IPS DF 6.9 (cell line): ENCODE measurements at places on chromosomes 7 and 10.

- DNase-seq, result no peak
Observed at GRCh38 chr10:3008518-3009195, 58.7 kb upstream of the PFKP start.

DNA sequence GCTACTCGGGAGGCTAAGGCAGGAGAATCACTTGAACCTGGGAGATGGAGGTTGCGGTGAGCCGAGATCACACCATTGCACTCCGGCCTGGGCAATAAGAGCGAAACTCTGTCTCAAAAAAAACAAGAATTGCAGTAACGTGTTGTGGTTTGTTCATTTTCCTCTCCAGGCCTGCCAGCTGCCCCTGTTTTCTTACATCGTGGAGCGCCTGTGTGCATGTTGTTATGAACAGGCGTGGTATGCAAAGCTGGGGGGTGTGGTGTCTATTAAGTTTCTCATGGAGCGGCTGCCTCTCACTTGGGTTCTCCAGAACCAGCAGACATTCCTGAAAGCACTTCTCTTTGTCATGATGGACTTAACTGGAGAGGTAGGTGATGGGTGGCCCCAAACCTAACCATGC is 52.1 kb downstream of the TRRAP start:
- DNase-seq, result no peak

- DNase-seq, result no peak
Observed at GRCh38 chr7:75849573-75849972, 29.3 kb upstream of the RHBDD2 start.

DNA sequence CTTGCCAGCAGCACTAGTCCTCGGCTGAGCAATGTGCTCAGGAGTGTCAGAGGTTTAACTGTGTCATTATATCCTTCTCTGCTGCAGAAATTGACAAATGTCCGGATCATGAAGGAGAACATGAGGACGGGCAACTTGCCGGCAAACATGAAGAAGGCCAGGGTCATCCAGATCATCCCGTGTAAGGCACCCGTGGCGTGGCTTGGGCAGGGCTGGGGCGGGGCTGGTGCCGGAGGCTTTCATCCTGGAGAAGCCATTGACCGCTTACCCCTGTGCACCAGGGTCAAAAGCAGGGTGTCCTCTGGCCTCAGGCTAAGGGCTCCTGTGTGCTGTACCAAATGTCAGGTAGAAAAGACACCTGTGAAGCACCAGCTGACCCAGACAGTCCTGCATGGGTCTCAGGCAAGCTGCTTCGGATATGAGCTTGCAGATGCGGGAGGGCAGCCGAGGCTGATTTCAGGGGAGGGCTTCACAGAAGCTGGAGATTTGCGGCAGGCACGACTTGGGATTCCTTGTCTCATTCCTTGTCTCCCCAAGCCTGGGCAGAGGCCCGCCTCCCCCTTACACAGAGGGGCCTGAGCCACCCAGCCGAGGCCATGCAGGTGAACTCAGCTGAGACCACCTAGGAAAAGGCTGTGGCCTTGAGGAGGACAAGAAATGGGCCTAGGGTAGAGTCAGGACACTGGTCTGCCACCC is 55.4 kb downstream of the MKI67 start:
- no peak for DNase-seq

- DNase-seq, result no peak
Observed at GRCh38 chr10:60910543-60910942, 33.4 kb downstream of the RHOBTB1 start.

DNA sequence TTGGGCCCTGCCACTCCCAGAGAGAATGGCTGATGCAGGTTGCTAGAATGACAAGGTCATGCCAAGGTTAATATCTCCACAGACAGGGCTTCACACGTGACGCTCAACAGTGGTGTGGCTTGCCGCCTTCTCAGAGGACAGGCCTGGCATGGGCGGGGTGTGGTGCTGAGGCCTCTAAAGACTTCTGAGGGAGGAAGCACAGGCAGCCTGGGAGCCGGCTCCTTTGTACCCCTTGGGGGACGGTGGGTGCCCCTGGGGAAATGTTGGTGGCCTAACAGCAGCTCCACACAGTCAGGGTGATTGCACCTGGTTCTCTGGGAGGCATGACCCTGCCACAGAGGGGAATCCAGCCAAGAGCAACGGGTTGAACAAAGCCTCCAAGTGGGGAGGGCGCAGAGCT is 115.1 kb downstream of the PKD1L1 start:
- no peak for DNase-seq

DNA sequence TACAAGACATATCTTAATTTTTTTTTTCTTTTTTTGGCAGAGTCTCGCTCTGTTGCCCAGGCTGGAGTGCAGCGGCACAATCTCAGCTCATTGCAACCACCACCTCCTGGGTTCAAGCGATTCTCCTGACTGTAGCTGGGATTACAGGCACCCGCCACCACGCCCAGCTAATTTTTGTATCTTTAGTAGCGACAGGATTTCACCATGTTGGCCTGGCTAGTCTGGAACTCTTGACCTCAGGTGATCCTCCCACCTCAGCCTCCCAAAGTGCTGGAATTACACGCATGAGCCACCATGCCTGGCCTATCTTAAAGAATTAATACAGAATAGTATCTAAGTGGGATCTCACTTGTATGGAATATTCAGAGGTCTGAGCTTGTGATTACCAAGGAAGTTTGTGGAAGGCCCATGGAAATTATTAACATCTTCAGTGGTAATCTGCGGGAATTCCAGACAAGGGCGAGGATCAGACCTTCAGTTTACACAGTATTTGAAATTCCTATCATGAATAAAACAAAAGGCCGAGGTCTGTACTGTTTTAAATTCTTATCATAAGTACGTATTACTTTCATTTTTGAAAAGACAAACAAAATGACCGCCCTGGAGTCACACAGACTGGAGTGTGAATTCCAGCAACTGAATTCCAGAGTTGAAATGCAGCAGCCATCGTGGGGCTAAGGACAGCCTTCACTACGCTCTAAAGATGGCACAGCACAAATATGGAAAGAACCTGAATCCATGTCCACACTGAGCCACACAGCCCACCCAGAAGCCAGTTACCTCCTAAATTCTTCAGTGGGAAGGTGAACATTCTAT is 16.7 kb downstream of the GPRIN2 start:
- DNase-seq, result no peak

DNA sequence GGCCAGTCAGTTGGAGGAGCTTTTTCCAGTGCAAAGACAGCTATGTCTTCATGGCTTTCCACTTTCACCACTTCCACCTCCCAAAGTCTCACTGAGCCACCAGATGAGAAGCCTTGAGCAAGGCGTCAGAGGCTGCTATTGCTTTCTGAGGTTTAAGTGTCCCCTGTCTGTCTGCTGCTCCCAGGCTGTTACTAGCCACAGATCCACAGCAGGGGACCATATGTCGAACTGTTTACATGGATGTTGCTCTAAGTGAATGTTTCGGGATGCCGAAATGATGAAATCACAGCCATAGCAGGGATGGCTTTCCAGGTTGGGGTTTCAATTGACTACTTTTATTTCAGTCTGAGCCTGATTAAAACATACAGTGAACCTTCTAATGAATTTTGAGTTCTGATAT is 88.5 kb downstream of the AVL9 start:
- DNase-seq, result no peak

GRCh38 chr7:124536156-124536762 is 229.3 kb downstream of the GPR37 start:
- DNase-seq, result no peak

DNA sequence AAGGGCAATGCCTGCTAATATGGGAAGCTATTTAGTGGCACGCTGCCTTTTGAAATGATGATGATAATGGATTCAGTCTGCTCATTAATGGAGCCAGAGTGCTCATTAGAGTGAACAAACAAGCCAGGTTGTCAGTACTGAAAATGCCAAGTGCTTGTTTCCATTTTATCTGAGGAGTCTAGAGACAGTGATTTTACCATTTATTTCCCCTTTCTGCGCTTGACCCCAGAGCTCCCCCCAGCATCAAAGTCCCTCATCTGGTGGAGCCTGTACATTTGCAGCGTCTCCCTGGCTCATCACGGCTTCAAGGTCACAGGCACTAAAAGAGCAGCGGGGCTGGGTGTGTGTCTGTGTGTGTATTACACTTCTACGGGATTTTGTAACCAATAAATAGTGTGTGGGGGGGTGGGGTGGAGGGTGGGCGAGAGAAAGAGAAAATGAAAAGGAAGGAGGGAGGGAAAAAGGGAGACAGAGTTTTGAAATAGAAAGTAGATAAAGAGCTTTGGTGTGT is 553.8 kb downstream of the TFEC start:
- no peak for DNase-seq

- no peak for DNase-seq
Observed at GRCh38 chr10:43393606-43394360, 15.2 kb downstream of the HNRNPF start.

- DNase-seq, result no peak
Observed at GRCh38 chr10:64376167-64376566, 855.0 kb downstream of the REEP3 start.

GRCh38 chr7:116120839-116121238 is 89.5 kb upstream of the TES start:
- no peak for DNase-seq

DNA sequence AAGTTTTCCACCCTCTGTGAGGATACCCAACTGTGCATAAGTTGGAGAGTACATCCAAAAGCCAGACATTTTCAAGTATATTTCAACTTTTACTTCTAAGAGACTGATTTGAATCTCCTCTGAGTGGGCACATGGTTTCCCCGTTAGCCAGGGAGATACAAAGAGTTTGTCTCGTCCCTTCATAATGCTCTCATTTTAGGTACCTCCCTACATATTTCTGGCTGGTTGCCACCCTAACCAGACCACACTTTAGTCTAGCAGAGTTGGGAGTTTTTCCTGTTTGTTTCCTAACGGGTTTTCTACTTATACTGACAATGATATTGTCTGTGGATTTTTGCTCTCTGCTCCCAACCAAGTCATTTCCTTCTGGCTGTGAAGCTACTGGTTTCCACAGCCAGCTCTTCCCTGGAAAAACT is 180.3 kb downstream of the CCDC71L start:
- no peak for DNase-seq

GRCh38 chr10:119247550-119247894 is 40.2 kb downstream of the GRK5 start:
- no peak for DNase-seq

DNA sequence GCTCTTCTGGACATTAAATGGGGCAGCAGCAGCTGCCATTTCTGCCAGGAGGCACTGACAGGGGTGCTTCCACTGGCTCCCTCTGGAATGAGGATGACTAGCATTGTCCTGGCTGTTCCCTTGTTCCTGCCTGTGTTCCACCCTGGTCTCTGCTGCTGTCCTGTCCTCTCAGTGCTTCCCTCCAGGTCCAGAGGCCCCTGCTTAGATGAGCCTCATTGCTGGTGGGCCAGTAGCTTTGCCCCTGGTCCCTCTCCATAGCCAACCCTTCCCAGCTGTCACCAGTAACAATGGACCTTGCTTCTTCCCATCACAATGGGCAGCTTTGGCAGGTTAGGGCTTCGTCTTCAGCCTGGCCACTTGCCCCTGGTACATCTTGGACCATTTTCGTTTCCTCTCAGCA is 561.1 kb downstream of the TCERG1L start:
- no peak for DNase-seq

DNA sequence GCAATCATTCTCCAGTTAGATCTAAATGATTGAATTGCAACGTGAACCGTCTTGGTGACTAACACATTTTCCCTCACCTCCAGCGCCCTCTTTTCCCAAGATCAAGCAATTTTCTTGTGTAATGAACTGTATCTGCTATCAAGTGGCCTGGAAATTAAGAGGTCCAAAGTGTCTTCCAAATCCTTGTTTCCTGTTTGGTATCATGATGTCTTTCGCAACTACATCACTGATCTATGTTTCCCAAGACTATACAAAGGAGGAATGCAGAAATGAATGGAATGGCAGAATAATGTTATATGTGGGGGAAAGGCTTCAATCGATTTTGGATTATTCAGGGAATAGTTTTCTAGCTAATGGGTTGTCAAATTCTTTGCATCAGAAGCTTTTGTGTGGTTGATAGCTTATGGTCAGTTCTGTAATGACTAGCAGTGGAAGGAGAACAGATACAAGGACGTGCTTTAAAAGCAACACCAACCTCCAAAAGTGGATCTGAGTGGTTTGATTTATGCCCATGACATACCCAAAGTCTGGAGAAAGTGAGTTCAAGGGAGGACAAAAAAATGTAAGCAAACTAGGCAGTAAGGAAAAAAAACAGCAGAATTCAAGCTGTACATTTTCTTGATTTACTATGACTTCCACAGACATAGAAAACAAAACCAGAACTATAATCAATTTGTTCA is 14.6 kb upstream of the ZEB1 start:
- DNase-seq, result no peak

- no peak for DNase-seq
Observed at GRCh38 chr10:52967806-52968795, 195.5 kb upstream of the MBL2 start.

GRCh38 chr10:76640806-76641205 is 996.8 kb downstream of the KCNMA1 start:
- no peak for DNase-seq
